ENCODE measurements at places on chromosomes 11 and 22.

GRCh38 chr22:44172370-44173108, 8.2 kb upstream of the PARVG start:
- DNase-seq = peak; percentile 56

- no peak for DNase-seq
These were observed 80.8 kb upstream of the SORL1-AS1 start for GRCh38 chr11:121533601-121534000.

DNA sequence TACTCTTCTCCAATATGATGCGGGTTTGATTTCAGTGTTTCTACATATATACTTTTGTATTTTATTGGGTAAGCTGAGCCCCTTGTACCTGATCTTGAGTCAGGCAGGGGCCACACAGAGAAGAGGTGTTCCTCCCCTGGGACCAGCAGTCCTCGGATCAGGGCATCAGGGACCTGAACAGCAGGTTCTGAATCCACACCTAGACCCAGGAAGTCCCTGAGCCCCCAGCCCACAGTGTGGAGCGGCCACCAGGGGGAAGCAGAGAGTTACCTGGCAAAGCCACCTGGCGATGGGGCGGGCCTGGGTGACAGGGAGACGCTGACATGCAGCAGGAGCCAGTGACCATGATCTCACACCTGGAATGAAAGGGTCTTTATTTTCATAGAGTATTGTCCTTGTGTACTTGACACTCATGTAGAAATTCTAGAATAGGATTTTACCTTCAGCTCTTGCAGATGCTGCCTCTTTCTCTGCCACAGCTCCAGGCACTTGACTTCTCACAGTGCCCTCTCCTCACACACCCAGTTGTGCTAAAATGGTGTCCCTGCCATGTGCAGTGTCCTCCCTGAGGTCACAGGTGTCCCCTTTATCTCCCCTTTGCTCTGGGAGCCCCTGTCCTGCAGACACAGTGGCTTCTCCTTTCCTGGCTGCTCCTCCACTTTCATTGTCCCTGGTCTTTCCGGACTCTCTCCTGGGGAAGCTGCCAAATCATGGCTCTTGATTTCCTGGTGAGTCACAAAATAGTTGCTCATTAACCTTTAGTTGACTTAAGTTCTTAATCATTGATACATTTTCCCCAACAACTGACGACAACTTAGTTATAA, 48.5 kb downstream of the GGTLC2 start:
- DNase-seq = peak; percentile 22

- no peak for DNase-seq
These were observed 7.0 kb upstream of the RRM1 start for GRCh38 chr11:4087551-4087950.

GRCh38 chr11:112128483-112129121, 35.3 kb downstream of the IL18 start:
- DNase-seq = no peak

- no peak for DNase-seq
These were observed 98.1 kb upstream of the KIRREL3 start for GRCh38 chr11:127098684-127099083.

DNA sequence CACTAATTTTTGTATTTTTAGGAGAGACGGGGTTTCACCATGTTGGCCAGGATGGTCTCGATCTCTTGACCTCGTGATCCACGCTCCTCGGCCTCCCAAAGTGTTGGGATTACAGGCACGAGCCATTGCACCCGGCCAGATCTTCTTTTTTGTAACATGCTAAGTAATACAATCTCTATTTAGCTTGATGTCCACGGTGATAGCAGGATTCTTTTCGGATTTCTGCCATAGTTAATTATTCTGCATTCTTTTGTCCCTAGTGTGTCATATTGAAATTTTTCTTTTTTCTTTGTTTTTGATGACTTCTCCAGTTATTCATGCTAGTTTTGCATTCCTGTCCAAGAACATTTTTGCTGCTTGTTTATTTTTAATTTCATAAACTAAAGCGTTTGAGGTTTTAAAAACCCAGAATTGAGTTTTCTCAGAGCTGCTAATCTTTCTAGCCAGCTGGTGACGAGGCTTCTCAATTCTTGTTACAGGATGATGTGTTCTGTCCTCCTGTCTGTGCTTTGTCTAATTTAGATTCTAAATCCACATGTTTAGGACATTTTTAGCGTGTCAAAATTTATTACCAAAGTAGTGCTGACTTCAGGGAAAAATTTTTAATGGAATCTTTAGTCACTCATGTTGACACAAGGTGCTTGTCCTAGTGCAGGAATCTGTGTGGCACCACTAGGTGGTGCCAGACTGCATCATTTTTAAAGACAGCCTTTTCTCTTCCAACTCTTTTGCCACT, 21.8 kb downstream of the NF2 start:
- DNase-seq = no peak

- DNase-seq = no peak
These were observed 697.9 kb upstream of the ANO5 start for GRCh38 chr11:21494946-21495345.

DNA sequence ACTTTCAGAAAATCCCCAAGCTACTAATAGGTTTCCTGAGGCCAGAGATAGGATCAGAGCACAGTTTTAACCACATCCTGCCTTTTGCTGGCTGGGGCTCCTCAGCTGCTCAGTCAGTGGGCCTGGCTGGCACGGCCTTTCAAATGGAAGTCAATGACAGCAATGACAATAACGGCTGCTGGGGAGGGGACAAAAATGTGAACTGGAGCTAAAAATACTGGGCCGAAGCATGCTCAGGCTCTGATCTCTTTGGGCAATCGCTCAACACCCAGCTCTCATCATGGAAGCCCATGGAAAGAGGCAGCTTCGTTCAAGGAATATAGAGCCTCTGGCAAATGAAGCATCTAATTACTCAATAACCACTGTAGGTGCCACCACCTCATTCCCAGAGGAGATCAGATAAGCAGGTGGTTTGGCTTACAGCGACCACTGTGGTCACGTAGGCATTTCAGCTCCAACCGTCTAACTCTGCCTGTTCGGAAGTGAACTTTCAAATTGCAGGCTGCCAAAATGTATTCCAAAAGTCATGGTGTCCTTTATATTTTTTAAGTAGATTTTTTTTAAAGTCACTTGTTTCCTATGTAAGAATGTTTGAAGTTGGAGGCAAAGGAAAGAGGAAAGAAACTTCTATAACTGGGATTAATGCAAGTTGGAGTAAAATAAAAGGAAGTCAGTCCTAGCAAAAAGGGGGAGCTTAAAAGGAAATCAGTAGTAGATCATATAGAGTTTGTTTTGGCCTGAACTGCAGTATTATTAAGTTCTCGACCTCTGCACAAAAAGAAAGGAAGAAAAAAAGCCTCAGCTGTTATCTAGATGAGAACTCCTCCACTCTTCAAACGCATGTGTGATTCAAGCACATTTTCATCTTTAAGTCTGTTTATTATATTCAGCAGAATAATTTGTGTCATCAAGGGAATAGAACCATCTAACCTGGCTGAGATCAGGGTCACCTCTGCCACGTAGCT, 14.1 kb downstream of the WT1 start:
- DNase-seq = no peak

GRCh38 chr11:106520146-106520912, 442.9 kb downstream of the AASDHPPT start:
- DNase-seq = no peak

GRCh38 chr11:109405671-109406070, 16.3 kb upstream of the C11orf87 start:
- DNase-seq = no peak

GRCh38 chr11:63920939-63921417, 4.0 kb upstream of the RCOR2 start:
- DNase-seq = no peak

GRCh38 chr11:37450613-37451012, 852.6 kb upstream of the RAG2 start:
- DNase-seq = no peak

All from GM19239 (cell line).